ENCODE measurements at places on chromosomes 5 and 9. TPM values are rescaled to one million over a fixed set of nuclear protein-coding genes. Genes with fewer than 3 reads are reported as not detected.

The SPINK5 gene
- 0.60 TPM for total RNA-seq

- DNase-seq, result no peak
Observed at GRCh38 chr5:59390074-59390659, 503.4 kb downstream of the PDE4D start.

The TMEM167A gene
- 41.6 TPM for total RNA-seq

The PTPN3 gene
- total RNA-seq, result 10.9 TPM

The NFIB gene
- 111 TPM for total RNA-seq

The ALDH1A1 gene
- total RNA-seq, result 127 TPM

The MSX2 gene
- not detected for total RNA-seq

DNA sequence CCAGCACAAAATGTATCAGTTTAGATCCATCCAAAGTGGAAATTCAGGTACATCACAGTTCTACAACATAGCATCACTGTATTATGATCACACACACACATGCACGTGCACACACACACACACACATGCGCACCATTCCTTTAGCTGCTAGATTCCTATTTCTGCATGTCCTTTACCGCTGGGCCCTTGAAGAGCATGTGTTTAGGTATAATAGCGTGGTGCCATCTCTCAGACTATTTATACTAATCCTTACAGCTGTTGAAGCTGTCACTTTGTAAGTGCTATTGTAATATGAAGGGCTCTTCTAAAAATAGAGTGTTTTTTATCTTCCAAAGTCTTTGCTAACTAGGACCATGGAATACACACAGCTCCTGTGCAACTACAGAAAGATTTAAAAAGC is 308.8 kb upstream of the TRPC7 start:
- no peak for DNase-seq

DNA sequence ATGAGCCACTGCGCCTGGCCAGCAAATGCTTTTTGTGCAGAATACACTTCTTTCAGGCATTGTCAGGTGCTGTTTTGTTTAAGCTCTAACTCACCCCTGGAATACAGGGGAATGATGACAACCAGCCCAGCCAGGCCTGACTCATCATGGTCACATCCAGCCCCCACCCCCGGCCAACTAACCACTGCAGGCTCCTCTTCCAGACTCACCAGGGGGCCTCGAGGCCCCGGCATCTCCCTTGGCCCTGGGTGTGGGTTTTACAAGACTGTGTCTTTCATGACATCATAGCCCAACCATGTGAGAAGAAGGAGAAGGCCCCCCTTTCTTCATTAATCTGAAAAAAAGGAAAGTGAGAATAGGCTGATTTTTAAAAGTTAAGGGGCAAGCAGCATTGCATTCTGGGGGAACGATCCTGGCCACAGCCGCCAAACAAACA is 35.5 kb downstream of the OLFML2A start:
- no peak for DNase-seq

DNA sequence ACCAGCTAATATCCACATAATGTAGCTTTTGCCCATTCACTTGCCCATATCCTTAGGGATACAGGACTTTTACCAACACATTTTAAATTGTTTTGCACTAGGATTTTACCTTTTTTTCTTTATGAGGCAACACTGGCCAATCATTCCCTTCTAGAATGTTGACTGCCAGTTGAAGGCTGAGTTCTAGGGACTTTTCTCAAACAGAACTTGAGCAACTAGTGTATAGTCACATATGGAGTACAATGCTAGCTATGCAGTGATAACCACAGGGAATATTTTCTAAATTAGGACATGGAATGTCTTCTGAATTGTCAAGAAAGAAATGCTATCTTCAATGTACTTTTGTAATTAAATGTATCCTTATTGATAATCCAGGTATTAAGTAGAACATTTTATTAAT is 133.6 kb downstream of the OXCT1 start:
- DNase-seq, result no peak

GRCh38 chr5:142521706-142522105 is 164.2 kb downstream of the FGF1 start:
- DNase-seq, result no peak

DNA sequence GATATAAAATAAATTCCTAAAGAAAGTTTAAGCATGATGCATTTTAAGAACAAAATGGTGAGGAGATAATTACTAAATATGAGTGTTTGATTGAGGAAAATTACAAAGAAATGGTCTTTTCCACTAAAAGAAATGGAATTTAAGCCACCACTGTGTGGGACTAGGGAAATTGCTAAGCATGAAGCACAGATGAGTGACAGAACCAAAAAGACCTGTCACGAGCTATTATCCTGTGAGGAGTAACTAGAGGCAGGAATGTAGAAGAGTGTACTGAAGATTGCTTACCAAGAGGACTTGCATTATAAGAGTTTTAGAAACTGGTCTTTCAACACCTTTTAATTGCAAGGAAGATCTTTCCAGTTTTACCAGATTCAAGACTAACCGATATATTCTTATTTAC is 193.6 kb upstream of the PRR16 start:
- DNase-seq, result no peak

GRCh38 chr5:157669701-157670097 is 1.6 kb upstream of the C5orf52 start:
- DNase-seq, result no peak

GRCh38 chr5:160071516-160071915 is 47.7 kb downstream of the PWWP2A start:
- DNase-seq, result no peak

The PAPPA gene
- total RNA-seq, result 12.9 TPM

DNA sequence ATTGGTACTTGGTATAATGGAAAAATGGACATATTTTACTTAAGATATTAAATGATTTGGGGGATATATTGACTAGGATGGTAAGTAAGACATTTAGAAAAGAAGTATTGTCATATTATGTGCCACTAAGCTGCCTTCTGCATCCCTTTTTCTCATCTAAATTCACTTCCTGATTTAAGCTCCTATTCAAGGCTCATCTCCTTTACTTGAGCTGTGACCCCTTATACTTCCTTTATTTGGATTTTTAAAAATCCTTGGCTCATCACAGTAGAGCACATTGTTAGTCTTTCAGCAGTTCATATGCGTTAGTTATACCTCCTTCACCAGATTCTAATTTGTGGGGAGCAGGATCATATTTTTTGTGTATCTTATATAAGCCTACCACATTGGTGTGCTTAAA is 6.6 kb downstream of the COMMD10 start:
- DNase-seq, result no peak

DNA sequence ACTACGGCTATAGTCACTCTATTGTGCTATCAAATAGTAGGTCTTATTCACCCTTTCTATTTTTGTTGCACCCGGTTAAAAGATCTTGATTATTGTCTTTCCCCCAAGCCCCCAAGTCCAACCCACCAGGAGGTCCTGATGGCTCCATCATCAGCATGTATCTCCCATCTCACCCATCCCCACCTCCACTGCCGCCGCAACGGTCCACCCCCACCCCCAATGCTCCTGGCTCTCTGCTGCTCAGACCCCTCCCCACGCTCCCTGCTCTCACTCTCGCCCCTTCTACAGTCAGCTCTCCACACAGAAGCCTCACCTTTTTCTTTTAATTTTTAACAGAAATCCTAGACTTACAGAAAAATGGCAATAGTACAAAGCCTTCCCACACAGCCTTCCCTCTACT is 51.5 kb upstream of the SH3PXD2B start:
- no peak for DNase-seq

DNA sequence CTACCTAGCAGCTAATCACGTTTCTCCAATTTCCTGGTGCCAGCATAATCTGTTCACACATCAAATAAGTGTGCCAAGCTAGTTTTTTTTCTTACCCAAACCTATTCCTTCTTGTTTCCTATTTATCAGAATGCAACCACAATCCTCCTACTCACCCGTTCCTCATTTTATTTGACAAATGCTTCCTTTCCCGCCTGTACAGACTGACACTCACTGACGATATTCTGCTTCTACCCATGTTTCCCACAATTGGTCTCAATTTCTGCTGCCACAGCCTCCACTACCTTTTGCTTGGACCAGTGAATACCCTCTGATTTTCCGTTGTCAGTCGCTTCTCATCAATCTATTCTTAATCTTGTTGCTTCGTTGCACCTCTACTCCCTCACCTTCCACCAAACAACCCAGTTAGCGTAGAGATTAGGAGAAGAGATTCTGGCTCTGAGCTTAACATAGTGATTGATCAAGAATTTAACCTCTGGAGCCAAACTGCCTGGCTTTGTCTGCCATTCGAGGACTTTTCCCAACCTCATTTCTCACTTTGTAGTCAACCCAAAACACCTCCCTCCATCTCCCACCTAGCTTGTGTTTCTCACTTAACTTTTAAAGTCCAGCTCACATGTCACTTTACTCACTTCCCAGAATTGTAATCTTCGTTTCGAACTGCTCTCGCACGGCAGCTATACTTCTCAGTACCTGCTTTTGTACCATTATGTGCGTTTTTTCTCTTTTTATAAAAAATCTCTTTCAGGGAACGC is 729 bp upstream of the TMEM38B start:
- DNase-seq, result no peak

DNA sequence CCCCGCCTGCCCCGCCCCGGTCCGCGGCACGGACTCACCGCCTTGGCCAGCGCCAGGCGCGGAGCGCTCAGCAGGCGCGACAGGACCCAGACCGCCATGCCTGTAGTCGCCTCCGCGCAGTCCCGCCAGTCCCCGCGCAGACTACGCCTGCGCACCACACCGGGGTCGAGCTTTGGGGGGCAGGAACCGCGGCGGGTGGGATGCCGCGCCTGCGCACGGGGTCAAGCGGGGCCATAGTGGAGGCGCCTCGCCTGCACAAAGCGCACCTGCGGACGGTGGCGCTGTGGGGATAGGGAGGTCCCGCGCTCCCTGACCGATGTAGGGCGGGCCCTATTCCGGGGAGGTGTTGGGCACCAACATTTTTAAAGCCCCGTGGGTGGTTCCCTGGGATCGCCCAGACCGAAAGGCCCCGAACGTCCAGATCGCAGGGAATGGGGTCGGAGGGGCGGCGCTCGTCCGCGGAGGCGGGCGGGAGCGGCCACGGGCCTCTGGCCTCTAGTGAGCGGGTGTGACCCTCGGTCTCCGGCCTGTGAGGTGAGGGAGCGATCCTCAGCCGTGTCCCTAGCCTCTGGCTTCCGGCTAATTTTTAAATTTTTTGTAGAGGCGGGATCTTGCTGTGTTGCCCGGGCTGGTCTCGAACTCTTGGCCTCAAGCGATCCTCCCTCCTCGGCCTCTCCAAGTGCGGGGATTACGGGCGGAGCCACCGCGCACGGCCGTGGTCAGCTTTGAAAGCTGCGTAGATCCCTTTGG is 70.8 kb upstream of the LPCAT1 start:
- DNase-seq, result peak; percentile 37

GRCh38 chr5:98964621-98965020 is 35.8 kb upstream of the CHD1 start:
- DNase-seq, result no peak

Measured in omental fat pad (tissue), 4 donors.